ENCODE measurements at places on chromosomes 4 and X.
A peak's percentile ranks its signal among the peaks of the same experiment; 100 is the strongest.

- no peak for DNase-seq
Measured at GRCh38 chr4:140720387-140721304, 35.5 kb downstream of the TBC1D9 start.

DNA sequence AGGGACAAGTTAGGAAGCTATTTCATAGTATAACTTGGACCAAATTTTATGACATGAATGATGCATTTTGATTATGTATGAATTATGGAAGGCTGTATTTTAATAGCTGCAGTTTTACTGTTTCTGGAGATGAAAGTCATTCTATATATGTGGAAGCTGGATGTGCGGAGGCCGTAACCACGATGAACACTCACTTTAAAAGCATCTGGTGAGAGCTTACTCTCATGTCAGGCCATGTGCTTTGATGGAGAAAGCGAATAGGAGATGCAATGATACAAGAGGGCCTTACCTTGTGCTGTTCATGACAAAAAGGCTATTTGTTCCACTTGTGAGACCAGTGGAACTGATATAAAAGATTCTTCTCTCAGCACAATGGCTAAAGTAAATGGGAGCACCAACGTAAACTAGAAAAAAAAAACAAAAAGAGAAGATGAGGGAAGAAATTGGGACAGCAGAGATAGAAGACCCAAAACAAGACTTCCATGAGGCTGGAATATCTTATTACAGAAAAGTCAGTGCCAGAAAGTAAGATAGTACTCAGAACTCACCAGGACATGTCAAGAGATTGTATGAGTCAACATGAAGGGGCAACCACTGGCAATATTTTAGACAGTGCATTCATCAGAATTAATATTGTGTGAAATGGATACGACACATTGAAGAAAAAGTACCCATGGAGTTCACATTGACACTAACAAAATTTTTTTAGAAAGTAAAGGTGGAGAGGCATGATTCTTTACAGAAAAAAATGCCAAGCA is 63.3 kb upstream of the GAB1 start:
- peak; percentile 13 for DNase-seq

- DNase-seq, result no peak
Measured at GRCh38 chrX:37000140-37000539, 8.0 kb upstream of the FAM47C start.

DNA sequence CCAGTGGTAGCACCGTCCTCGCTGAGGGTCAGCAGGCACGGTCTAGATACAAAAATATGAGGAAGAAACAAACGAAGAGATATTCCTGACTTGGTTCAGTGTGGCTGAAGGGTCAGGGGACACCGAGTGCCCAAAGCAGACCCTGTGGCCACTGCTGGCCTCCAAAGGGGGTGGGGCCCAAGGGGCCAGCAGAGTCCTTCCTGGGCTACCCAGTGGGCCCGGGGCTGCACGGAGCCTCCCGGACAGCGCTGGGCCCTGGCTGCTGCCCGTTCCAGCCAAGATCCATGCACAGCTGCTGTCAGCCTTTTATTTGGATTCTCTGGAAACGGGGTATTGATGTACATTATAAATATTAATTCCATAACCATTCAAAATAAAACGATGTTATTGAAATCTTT is 20.4 kb downstream of the NELFA start:
- no peak for DNase-seq

DNA sequence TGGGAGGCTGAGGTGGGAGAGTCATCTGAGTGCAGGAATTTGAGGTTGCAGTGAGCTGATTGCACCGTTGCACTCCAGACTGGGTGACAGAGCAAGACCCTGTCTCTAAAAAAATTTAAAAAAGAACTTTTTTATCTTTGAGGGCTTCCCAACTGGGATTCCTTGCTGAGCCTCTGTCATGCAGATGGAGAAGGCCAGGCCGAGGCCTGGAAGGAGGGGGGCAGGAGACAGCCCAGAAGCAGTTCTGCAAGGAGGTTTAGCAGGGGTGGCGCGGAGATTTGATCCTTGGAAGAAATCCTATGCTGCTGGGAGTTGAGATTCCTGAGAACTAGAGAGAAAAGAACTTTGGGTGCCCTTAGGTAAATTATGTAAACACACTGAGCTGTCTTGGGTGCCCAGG is 2.5 kb upstream of the ARSD start:
- DNase-seq, result no peak
